ENCODE measurements at places on chromosomes 7 and 10.

GRCh38 chr10:93059975-93060886 lies at the start of gene CYP26C1:
Gene CYP26C1, plus strand, starts transcription at chr10:93060798. Its CDS starts 466 bp downstream, at chr10:93061264.
- DNase-seq, result no peak

DNA sequence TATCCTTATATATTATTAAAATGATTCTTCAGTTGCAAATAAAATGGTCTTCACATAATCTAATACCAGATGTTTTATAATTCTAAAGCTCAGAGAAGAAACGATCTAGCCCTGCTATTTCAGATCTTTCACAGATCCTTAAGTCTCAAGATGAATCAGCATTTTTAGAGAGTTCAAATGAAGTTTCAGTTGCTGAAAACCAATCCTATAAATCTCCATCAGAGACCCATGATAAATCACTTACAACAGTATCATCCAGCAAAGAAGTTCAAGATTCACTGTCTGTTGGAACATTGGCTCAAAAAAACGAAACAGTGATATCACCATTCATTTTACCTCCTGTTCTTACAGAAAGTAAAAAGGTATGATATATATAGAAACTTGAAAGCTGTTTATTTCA lies 137.0 kb downstream of the CCDC7 start:
- no peak for DNase-seq

GRCh38 chr10:27072436-27073114 lies 27.7 kb downstream of the ANKRD26 start:
- DNase-seq, result no peak

DNA sequence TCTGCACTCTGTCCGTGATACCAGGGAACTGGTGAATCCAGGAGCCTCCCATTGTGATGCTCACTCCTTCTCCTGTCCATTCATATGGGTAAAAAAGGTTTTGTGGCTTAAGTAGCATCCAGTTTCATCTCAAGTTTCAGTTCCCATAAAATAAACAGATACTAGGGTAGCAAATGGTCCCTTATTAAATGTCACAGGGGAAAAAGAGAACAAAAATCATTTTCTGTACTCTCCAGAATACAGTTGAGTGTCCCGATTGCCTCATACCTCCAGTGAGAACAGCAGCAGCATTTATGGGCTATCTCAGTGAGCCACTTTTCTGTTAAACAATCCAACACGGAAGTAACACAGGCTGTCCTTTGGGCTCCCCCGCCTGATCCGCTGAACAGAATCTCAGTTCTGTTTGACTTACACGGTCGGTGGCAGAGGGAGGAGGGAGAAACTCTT lies 179.6 kb downstream of the CELF2 start:
- DNase-seq, result no peak

- no peak for DNase-seq
These were observed 22.1 kb upstream of the OPN4 start for GRCh38 chr10:86632009-86632800.

GRCh38 chr7:116305485-116306408 lies 95.4 kb downstream of the TES start:
- no peak for DNase-seq

DNA sequence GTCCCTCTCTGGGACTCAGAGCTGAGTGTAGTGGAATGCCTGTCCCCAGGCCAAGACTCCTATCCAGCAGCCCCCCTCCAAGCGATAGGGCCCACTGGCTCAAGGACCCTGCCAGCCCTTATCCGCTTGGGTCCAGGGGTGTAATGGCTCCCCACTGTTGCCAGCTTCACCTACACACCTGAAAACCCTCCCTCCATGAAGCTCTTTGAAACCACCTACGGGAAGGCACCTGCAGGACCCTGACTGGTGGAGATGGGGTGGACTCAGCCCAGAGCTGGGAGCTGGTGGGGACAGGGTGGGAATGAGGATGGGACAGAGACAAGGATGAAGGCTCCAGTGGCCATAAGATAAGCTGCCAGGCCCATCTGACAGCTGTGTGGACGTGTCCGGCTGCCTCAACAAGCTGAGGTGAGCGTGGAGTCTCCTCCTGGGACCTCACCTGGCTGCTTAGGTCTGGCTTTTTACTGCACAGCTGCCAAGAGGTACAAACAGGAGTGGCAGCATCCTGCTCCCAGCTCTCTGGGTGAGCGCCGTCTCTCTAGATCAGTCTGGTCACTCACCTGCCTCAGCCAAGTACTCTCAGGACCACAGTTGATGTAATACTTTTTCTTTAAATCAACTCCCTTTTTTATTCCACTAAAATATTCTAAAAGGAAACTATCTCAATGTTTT lies 41.9 kb downstream of the DRGX start:
- no peak for DNase-seq

DNA sequence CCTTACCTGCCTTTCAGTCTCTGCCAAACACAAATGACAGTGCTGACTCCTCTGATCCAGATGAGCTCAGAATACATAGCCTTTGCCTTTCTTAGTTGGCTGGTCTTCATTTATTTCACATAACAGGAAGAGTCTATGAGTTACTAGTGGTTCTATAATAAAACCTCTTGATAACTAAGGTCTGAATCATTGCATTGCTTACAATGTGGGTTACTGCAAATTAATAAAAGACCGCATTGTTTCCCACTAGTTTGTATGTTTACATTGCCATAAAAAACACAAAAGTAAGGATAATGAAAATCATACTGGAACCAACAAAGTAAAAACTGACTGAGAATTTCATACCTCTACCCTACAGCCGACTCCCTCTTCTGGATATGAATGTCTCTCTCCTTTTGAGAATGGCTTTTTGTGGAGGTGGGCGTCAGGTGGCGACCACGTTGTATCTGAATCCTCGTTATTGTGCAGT lies 62.0 kb upstream of the AKR1E2 start:
- DNase-seq, result peak; percentile 31

- no peak for DNase-seq
These were observed 335.2 kb upstream of the RNF32 start for GRCh38 chr7:156305351-156305750.

DNA sequence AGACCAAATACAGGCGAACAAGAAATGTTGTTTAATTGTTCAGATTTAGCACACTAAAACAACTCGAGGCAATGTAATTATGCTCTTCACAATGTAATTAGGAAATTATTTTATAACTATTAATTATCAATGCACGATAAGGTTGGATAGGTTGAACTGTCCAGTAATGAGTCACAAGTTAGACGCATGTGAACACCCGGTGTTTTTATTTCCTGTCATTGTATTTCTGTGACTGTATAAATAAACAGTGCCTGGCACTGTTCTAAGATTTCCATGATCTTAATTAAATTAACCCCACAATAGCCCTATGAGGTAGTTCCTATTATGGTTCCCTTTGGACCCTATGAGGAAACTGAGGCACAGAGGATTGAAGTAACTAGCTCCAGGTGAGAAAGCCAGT lies 26.2 kb downstream of the C10orf105 start:
- no peak for DNase-seq

GRCh38 chr10:70146489-70147258 lies at the start of gene TYSND1:
Gene TYSND1, minus strand, starts transcription at chr10:70146700. Its CDS starts 114 bp downstream, at chr10:70146586.
- DNase-seq, result peak; percentile 96

DNA sequence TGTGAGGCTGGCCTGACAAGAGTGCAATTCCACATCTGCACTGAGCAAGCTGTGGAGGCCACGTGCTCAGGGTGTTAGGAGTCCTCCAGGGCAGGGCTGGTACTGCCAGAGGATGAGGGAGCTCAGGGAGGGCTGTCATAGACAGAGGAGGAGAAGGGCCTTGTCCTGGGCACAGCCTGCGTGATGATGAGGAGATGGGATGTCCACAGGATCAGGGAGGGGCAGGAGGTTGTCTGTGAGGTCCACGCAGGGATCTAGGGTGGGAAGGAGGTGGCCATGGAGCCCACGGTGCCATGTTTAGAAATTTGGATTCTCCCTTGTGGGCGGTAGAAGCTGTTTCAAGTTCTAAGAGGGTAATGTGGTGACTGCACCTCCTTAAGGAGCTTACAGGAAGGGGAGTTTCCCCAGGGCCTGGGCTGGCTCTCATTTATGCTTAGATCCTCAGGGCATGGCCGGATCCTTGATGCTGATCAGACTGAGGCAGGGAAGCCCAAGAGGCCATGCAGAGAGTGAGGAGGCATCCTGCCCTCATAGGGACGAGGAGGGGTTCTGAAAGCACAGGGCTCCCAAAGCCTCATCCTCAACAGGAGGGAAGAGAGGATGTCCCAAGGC lies 30.3 kb downstream of the CHAT start:
- DNase-seq, result no peak

DNA sequence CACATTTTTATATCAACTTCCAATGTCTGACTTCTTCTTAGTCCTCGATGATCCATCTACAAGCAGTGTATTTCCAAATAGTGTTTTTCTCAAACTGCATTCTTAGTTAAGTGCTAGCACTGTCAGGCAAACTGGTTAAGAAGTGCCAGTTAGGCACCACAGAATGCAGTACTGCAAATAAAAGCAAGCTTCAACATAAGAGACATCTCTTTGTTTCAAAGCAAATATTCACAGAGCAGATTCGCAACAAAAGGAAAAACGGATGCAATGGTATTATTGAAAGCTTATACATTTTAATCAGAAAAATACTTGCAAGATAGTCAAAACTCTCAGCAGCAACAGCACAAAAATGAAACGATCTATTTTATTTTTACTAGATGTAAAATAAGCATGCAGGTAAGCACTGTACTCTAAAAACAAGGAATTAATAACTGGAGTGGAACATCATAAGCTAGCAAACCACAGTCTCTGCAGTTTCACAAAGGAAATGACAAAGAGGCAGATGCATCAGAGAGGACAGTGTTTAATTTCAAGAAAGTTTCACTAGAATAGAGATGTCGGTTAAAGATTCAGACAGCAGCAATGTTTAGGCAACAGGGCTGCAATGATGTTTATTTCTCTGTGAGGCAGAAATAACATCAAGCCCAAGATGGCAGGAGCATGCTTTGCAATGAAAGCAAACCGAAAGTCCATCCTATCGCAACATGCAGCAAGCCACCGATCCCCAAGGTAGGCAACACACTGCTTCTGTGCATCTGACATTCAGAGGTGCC lies 82.0 kb downstream of the FGFR2 start:
- DNase-seq, result no peak

DNA sequence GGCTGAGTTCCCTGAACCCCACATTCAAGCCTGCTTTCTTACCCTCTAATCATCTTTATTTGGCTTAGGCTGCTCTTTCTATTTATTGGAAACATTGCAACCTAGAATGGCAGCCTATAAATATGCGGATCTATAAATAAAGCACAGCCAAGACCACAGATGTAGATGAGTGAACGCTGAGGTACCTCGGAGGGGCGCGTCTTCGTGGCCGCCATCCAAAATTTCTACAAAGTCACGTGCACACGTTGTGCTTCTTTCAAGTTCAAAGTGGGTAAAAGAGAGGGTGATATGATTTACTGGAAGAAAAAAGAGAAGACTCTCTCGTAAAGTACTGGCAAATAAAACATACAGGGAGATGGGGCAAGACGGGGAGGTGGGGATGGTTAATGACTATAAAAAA lies 132.6 kb upstream of the RSU1 start:
- no peak for DNase-seq

DNA sequence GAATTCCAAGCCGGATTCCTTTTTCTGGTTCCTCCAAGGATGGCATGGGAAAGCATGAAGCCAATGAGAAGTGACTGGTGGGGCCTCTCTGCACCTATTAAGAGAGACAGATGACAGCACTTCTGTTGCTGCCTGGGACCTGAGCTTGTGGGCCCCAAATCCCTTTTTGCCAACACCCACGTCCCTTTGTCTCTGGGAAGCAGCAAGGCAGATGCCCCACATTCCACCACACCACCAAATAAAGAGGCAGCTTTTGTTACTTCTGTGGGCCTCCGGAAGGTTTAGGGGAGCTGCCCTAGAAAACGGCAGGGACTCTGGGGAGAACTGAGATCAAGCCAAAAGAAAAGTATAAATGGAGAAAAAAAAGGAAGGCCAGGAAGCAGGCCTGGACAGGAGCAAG lies 3.4 kb downstream of the CCDC136 start:
- DNase-seq, result no peak

DNA sequence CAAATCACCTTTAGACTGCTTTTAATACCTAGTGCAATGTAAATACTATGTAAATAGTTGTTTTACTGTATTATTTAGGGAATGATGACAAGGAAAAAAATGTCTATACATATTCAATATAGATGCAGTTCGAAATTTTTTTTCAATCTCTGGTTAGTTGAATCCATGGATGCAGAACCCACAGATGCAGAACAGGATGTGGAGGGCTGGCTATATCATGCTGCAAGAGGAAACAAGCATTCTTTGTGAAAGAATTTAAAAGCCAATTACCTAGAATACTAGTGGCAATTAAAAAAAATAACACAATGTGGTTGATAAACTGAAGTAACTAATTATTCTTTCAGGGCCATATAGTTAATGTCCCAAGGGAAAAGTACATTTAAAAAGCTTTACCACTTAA lies 170.4 kb downstream of the ZNF438 start:
- DNase-seq, result no peak

- no peak for DNase-seq
These were observed 72.1 kb downstream of the PTPRE start for GRCh38 chr10:127979045-127979444.

DNA sequence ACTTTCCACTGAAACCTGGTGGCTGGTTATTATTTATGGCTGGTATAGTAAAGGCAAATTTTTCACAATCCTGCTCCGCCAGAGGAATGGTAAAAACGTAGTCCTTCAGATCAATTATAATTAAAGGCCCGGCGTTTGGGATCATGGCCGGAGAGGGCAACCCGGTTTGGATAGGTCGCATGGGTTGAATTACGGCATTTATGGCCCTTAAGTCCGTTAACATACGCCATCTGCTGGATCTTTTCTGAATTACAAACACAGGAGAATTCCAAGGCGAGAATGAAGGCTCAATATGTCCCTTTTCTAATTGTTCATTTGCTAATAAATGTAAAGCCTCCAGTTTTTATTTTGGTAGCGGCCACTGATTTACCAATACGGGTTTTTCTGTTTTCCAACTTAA lies 11.3 kb upstream of the TAS2R3 start:
- no peak for DNase-seq

GRCh38 chr10:130396044-130396443 lies 259.9 kb downstream of the GLRX3 start:
- DNase-seq, result no peak

DNA sequence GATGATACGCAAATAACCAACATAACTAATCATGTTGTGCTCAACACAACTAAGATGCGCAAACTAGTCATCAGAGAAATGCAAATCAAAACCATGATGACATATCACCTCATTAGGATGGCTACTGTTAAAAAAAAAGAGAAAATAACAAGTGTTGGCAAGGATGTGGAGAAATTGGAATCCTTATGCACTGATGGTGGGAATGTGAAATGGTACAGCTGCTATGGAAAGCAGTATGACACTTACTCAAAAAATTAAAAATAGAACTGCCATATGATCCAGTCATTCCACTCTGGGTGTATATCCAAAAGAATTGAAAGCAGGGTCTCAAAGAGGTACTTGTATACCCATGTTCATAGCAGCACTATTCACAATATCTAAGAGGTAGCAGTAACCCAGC lies 42.9 kb downstream of the SLIT1 start:
- DNase-seq, result no peak

- DNase-seq, result no peak
These were observed 3.8 kb downstream of the SSC4D start for GRCh38 chr7:76405738-76406137.

- no peak for DNase-seq
These were observed 103.4 kb downstream of the ITIH5 start for GRCh38 chr10:7563368-7563767.

GRCh38 chr10:100341953-100342626 lies 4.9 kb upstream of the SCD start:
- DNase-seq, result peak; percentile 42

Data from stimulated activated CD4-positive, alpha-beta T cell treated with anti-CD3 and anti-CD28 coated beads, Interleukin-1b, Interleukin-23, amount 100 ng/mL, for 48 hours (primary cell).